Activated T-helper 17 cell treated with anti-CD3 and anti-CD28 coated beads, Interleukin-2, amount 50 U/mL, for 72 hours (primary cell): ENCODE measurements at places on chromosomes 5 and 9.

GRCh38 chr5:72066705-72067107 lies 40.6 kb upstream of the MAP1B start:
- peaks cover 17% of the 10 kb centered on the region for H3K27me3 ChIP-seq
- no peaks in the 10 kb centered on the region for H3K4me1 ChIP-seq
- no peaks in the 10 kb centered on the region for H3K36me3 ChIP-seq
- no peak for ATAC-seq
- no peak overlapping the region for H3K27ac ChIP-seq

DNA sequence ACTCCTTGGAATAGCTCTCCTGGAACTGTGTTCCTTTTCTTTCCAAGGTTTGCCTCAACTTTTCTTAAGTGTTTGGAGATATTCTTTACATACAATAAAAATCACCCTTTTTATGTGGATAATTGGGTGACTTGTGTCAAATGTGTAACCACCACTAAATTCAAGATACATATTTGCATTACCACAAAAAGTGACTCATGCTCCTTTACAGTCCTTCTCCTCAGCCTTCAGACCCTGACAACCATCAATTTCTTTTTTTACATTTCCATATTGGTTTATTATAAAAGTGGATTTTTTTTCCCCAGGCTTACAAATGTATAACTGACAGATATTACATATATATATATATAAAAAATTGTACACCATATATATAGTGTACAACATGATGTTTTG lies 372.0 kb upstream of the KCNN2 start:
- H3K4me3 ChIP-seq, result no peak overlapping the region
- H3K4me1 ChIP-seq, result no peaks in the 10 kb centered on the region
- H3K27me3 ChIP-seq, result no peaks in the 10 kb centered on the region
- no peaks in the 10 kb centered on the region for H3K36me3 ChIP-seq
- no peak overlapping the region for H3K27ac ChIP-seq
- no peak for ATAC-seq

DNA sequence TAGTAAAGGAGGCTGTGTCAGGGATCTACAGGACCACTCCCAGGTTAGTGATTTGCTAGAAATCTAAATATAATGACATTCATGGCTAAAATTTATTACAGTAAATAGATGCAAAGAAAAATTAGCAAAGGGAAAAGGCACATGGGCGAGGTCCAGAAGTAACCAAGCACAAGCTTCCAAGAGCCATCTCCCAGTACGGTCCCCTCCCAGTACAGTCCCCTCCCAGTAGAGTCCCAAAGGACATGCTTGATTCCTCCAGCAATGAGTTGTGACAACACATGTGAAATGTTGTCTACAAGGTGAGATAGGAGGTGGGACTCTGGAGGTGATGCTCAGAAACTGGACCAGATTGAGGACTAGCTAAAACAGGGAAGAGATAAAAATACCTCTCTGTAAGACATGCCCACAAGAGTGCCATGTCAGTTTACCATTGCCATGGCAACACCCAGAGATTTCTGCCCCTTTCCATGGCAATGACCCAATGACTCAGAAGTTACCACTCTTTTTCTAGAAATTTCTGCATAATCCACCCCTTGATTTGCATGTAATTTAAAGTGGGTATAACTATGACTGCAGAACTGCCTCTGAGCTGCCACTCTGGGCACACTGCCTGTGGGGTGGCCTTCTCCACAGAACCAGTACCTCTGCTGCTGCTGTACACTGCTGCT lies 27.9 kb upstream of the CEMIP2 start:
- H3K27ac ChIP-seq, result no peak overlapping the region
- no peaks in the 10 kb centered on the region for H3K27me3 ChIP-seq
- H3K4me1 ChIP-seq, result peaks cover 31% of the 10 kb centered on the region
- no peaks in the 10 kb centered on the region for H3K36me3 ChIP-seq

GRCh38 chr5:142789206-142789605 lies 19.0 kb downstream of the ARHGAP26 start:
- H3K4me1 ChIP-seq, result peaks cover 16% of the 10 kb centered on the region
- no peaks in the 10 kb centered on the region for H3K36me3 ChIP-seq
- H3K27ac ChIP-seq, result no peak overlapping the region
- H3K27me3 ChIP-seq, result no peaks in the 10 kb centered on the region

DNA sequence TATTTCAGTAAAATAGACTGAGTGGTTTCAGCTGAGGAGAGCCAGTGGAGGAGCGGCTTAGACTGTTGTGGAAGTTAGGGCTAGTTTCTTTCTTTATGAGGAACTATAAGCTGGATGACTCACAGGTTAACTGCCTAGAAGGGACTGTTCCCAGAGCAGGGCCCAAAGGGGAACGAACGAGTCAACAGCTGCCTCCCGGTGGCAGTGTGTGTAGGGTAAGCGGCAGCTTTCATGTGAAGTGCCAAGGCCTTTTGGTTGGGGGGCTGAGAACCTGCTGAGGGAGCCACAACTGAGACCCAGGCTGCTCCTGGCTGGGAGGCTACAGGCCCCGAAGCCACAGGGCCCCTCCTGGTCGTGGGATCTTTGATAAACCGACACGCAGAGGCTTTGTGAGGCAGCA lies 7.0 kb downstream of the SQSTM1 start:
- H3K4me1 ChIP-seq, result peaks cover 14% of the 10 kb centered on the region
- H3K27ac ChIP-seq, result peak overlapping the region; percentile 87
- H3K4me3 ChIP-seq, result peak overlapping the region; percentile 59
- peaks cover 100% of the 10 kb centered on the region for H3K36me3 ChIP-seq

- no peaks in the 10 kb centered on the region for H3K4me1 ChIP-seq
- H3K27me3 ChIP-seq, result peaks cover 4% of the 10 kb centered on the region
- no peaks in the 10 kb centered on the region for H3K36me3 ChIP-seq
- ATAC-seq, result no peak
These were observed 95.3 kb upstream of the SLC28A3 start for GRCh38 chr9:84435902-84436301.

DNA sequence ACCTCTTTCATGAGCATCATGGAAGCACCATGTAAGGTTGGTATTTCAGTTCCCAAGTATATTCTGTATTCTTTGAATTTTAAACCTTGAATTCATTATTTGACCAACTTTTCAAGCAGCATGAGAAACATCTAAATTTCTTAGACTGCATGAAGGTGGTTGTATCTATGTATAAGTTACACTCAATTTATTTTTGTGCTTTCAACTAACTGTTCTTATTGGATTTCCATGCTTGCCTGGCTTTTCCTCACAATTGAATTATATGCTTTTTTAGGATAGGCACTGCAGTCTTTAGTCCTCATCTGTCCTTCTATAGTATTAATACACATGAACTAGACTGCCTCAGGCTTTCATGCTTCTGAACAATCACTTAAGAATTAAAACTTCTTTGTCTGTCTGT lies 134.0 kb downstream of the CEP120 start:
- no peak overlapping the region for H3K27ac ChIP-seq
- no peaks in the 10 kb centered on the region for H3K36me3 ChIP-seq
- no peaks in the 10 kb centered on the region for H3K4me1 ChIP-seq
- H3K27me3 ChIP-seq, result peaks cover 42% of the 10 kb centered on the region
- ATAC-seq, result no peak
- no peak overlapping the region for H3K4me3 ChIP-seq

DNA sequence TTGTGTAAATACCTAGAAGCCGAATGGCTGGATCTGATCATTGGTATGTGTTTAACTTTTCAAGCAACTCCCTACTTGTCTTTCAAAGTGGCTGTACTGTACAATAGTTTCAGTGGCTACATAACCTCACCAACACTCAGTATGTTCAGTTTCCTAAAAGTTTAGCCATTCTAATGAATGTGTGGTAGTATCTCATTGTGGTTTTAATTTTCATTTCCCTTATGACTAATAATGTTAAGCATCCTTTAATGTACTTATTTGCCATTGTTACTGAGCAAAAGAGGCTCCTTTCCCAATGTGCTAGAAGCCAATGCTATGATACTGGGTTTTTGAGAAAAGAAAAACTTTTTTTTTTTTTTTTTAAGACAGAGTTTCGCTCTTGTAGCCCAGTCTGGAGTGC lies 27.8 kb upstream of the ALDOB start:
- H3K4me1 ChIP-seq, result no peaks in the 10 kb centered on the region
- H3K4me3 ChIP-seq, result no peak overlapping the region
- peak; percentile 33 for ATAC-seq
- no peaks in the 10 kb centered on the region for H3K36me3 ChIP-seq

- H3K36me3 ChIP-seq, result no peaks in the 10 kb centered on the region
- no peak overlapping the region for H3K27ac ChIP-seq
- H3K4me3 ChIP-seq, result no peak overlapping the region
- H3K4me1 ChIP-seq, result no peaks in the 10 kb centered on the region
These were observed 29.1 kb downstream of the TSPAN17 start for GRCh38 chr5:176676361-176676824.

DNA sequence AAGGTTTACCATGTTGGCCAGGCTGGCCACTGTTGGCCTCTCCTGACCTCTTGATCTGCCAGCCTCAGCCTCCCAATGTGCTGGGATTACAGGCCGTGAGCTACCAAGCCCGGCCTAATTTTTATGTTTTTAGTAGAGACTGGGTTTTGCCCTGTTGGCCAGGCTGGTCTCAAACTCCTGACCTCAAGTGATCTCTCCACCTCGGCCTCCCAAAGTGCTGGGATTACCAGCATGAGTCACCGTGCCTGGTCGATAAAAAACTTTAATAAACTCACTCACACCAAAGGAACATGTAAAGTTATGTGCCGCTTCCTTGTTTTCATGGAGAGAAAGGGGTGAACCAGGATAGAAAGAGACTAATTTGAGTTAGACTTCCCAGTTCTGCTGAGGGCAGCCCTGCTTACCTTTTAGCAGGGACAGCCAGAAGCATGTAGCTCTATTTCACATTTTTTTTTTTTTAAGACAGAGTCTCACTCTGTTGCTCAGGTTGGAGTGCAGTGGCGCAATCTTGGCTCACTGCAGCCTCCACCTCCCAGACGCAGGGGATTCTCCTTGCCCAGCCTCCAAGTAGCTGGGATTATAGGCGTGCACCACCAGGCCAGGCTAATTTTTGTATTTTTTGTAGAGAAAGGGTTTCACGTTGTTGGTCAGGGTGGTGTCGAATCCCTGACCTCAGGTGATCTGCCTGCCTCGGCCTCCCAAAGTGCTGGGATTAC lies 11.4 kb upstream of the HAUS6 start:
- peak overlapping the region; percentile 50 for H3K27ac ChIP-seq
- H3K4me1 ChIP-seq, result peaks cover 5% of the 10 kb centered on the region
- H3K4me3 ChIP-seq, result no peak overlapping the region
- no peak for ATAC-seq

GRCh38 chr5:143641549-143642355 lies 170.2 kb upstream of the HMHB1 start:
- no peaks in the 10 kb centered on the region for H3K4me1 ChIP-seq
- no peak overlapping the region for H3K27ac ChIP-seq
- no peak for ATAC-seq
- no peaks in the 10 kb centered on the region for H3K36me3 ChIP-seq
- H3K27me3 ChIP-seq, result peaks cover 3% of the 10 kb centered on the region
- no peak overlapping the region for H3K4me3 ChIP-seq

GRCh38 chr9:133614056-133614455 lies 4.9 kb upstream of the FAM163B start:
- H3K4me1 ChIP-seq, result no peaks in the 10 kb centered on the region
- no peak for ATAC-seq
- H3K27ac ChIP-seq, result no peak overlapping the region
- no peak overlapping the region for H3K4me3 ChIP-seq
- peaks cover 27% of the 10 kb centered on the region for H3K27me3 ChIP-seq
- H3K36me3 ChIP-seq, result no peaks in the 10 kb centered on the region

- no peak for ATAC-seq
- H3K27ac ChIP-seq, result no peak overlapping the region
- no peaks in the 10 kb centered on the region for H3K36me3 ChIP-seq
- H3K4me1 ChIP-seq, result no peaks in the 10 kb centered on the region
- H3K4me3 ChIP-seq, result no peak overlapping the region
These were observed 19.9 kb upstream of the FAM120A start for GRCh38 chr9:93431539-93432105.

DNA sequence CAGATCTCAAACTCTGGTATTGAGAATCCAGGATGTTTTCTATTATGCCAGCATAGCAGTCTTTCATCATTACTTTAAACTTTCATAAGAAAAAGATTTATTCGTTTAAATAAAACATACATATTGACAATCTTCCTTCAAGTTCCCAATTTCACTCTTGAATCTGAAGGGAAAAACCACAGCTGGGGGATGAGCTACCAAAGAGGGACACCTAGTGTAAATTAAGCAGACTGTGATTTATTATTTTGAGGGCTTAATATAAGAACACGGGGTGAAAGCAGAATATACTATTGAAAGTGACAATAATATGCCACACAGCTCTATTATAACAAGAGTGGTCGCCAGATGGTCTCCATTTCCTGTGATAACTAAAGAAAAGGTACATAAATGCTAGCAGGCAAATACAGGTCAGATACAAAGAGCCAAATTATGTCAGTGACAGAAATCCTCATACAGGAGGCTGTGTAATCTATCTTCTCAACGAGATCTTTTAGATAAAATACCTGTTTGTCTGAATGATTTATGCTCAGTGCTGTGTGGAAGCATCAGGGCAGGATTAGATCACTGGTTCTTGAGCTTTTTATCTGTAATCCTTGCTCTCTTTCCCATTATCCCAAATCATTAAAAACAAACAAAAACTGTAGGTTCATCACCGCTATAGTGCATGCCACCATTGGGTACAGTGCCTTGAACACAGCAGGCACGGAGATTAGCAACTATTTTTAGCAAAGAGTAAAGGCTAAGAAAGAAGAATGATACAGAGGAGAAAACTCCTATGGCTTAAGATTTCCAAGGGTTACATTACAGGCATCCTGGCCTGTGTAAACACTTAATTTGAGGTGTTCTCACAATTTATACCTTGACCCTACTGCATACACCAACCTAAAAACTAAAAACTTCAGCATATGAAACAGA lies 116.6 kb downstream of the DROSHA start:
- H3K4me1 ChIP-seq, result no peaks in the 10 kb centered on the region
- no peak overlapping the region for H3K27ac ChIP-seq
- no peak for ATAC-seq
- no peaks in the 10 kb centered on the region for H3K27me3 ChIP-seq
- H3K4me3 ChIP-seq, result no peak overlapping the region
- H3K36me3 ChIP-seq, result no peaks in the 10 kb centered on the region
